GM13977 (cell line): ENCODE measurements at places on chromosomes 7 and 10.
A peak's percentile ranks its signal among the peaks of the same experiment; 100 is the strongest.

DNA sequence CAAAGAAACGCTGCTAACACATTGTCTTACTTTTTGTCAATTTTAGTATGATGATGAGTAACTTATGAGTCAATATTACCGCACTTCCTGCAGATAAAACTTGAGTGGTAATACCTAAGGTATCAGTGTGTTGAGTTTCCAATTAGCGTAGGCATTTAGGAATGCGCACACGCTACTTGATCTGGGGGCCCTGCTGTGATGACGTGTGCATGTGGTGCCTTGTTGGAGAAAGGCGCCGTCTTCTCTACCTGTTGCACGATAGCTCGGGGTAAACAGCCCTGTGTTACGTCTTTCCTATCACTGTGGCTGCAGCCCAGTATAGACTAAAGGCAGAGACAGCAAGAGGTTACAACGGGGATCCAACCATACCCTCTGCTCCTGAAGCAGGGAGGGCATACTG lies 476.8 kb upstream of the ADARB2 start:
- DNase-seq, result no peak

GRCh38 chr7:1112625-1113547 lies 25.0 kb downstream of the GPER1 start:
- DNase-seq, result no peak

GRCh38 chr7:45642044-45642443 lies 67.9 kb downstream of the ADCY1 start:
- no peak for DNase-seq

DNA sequence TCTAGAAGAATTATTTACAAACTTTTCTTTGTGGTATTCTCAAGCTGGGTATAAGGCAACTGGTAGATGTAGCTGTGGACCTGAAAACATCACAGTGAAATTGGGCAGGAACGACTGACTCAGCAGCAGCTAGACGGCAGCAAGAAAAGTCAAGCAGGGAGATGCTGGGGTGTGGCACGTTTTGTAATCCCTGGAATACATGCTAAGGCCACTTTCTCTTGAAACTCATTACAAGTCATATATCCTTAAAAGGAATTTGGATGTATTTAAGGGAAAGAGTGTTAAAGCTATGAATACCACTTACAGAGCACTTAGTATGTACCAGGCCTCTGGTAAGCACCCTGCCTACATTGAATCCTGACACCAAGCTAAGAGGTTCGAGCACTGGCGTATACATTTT lies 17.4 kb downstream of the BEND7 start:
- DNase-seq, result no peak

GRCh38 chr10:54905578-54906192 lies 104.7 kb upstream of the PCDH15 start:
- no peak for DNase-seq

DNA sequence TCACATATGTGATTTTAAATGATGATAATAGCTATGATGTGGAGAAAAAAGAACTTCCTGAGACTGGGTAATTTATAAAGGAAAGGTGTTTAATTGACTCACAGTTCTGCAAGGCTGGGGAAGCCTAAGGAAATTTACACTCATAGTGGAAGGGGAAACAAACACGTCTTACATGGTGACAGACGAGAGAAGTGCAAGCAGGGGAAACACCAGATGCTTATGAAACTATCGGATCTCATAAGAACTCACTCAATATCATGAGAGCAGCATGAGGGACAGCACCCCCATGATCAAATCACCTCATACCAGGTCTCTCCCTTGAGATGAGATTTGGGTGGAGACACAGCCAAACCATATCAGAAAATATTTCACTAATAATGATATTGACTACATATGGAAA lies 4.1 kb upstream of the LIPN start:
- no peak for DNase-seq

GRCh38 chr10:78280604-78281003 lies 246.9 kb downstream of the RPS24 start:
- DNase-seq, result no peak

DNA sequence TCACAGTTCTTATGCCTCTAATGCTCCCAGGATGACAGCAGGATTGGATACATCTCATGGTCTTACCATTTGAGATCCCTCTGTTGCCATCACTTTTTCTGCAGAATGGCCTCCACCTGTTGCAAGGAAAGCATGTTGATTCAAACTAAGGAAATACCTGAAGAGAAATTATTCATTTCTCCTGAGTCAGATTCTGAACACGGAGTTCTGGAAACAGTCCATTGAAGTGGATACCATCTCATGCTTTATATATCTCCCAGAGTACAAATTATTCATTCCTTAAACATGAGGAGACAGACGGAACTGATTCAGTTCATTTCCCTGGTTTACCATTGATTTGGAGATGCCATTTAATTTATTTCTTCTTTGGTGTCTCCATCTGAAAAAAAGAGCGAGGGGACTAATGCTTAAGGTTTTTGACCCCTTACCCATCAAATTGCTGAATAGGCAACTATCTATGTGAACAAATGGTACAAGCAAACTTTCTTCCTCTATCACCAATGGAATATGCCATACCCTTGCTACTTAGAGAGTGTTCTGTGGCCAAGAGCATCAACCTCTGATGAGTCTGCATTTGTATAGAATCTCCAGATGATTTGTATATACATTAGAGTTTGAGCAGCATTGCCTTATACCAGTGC lies 305.0 kb upstream of the LRGUK start:
- DNase-seq, result no peak

GRCh38 chr7:31077484-31078362 lies 25.6 kb downstream of the ADCYAP1R1 start:
- DNase-seq, result no peak

GRCh38 chr10:85067955-85068354 lies 739.6 kb downstream of the CCSER2 start:
- no peak for DNase-seq

DNA sequence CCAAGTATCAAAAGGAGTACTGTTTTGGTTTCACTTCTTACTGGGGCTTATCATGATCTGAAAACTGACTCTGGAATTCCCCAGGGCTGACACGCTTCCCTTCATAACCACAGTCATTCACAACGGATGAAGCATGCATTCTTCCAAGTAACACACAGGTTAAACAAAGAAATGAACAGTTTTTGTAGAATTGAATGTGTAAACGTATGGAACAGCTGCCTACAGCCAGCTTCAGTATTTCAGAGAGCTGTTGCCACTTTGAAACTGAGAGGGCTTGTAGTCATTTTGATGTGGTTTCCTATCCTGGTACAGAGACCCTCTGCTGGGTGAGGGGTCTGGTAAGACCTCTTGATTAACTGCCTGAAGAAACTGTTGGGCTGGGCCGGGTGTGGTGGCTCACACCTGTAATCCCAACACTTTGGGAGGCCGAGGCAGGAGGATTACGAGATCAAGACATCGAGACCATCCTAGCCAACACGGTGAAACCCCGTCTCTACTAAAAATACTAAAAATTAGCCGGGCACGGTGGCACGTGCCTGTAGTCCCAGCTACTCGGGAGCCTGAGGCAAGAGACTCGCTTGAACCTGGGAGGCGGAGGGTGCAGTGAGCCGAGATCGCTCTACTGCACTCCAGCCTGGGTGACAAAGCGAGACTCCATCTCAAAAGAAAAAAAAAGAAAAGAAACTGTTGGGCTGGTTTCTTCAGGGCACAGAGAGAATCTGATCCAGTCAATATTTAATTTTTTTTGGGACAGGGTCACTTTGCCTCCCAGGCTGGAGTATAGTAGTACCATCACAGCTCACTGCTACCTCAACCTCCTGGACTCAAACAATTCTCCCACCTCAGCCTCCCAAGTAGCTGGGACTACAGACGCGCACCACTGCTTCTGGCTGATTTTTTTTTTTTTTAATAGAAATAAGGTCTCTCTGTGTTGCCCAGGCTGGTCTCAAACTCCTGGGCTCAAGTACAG lies 4.7 kb downstream of the NFE2L3 start:
- peak; percentile 47 for DNase-seq

DNA sequence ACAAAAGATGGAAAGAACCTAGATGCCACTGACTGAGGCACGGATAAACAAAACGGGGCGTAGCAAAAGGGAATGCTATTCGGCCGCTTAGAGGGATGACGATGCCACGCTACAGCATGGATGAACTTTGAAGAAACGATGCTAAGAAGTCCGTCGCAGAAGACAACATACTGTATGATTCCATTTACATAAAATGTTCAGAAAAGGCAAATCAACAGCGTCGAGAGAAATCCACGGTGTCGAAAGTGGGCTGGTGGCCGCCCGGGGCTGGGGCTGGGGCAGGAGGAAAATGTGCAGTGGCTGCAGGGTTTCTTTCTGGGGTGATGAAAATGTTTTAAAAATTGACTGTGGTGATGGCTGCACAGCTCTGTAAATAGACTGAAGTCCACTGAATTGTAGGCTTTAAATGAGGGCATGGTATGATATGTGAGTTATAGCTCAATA lies 24.1 kb downstream of the GNA12 start:
- DNase-seq, result no peak

DNA sequence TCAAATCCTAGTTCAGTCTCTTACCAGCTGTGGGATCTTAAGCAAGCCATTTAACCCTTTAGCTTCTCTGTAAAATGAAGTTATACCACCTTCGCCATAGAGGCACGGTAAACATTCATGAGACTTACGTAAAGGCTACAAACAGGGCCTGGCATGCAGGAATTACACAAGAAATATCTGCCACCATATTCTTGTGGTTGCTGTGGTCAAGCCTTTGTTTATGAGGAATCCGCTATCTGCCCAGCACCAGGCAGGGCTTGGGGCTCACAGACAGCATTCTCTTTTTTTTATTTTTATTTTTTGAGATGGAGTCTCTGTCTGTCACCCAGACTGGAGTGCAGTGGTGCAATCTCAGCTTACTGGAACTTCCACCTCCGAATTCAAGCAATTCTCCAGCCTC lies 9.9 kb downstream of the AIFM2 start:
- DNase-seq, result no peak

DNA sequence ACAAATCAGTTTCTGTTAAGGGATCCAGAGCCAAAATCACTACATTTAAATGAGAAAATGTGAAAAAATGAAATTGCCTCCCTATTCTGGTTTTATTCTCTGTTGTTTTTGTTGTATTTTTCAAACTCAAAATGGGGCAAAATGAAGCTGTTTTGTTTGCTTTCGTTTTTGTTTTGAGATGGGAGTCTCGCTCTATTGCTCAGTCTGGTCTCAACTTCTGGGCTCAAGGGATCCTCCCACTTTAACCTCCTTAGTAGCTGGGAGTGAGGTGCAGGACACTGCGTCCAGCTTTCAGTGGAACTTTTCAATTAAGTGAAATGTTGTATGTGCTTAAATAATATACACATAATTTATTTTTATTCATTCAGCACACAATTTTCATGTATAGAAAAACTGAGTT lies 205.0 kb downstream of the SORCS1 start:
- no peak for DNase-seq

- DNase-seq, result peak; percentile 75
Measured at GRCh38 chr10:48306870-48307710, 613 bp downstream of the MAPK8 start.

DNA sequence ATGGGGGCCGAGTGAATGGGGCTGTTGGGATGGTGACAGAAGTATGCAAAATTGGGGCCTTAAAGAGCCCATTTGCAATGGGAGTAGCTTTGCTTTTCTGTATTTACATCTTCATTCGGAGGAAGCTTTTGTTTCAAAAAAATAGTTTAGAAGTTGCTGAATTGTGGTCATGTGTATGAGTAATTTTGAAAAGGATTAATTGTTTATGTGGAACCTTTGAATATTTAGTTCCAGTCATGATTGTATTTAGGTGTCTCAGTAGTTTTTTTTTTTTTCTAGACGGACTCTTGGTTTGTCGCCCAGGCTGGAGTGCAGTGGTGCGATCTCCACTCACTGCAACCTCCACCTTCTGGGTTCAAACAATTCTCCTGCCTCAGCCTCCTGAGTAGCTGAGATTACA lies 37.2 kb downstream of the RBM33 start:
- no peak for DNase-seq

GRCh38 chr10:95474228-95475002 lies 86.8 kb downstream of the SORBS1 start:
- DNase-seq, result no peak

DNA sequence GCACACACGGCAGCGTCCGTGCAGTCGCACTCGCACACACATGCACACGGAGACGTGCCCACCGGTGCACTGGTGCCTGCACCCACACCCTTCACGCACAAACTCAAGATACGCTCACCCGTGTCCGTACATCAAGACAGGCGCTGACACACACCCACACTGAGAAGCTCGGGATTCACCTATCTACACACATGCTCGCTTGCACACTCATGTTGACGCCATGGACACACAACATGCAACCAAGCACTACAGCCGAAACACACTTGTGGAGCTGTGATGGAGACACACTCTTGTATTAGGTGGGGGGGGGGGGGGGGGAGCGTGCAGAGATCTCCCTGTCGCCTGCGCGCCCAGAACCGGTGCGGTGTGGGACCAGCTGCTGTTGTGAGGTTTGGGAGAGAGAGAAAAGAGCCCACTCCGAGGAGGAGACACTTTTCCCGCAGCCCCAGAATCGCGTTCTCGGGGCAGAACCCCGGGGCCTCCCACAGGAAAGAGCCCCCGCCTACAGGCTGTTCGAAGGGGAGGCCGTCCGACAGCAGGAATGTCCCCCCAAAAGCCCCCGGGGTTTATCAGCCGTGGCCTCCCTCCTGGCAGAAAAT lies 605 bp upstream of the NFKB2 start:
- peak; percentile 70 for DNase-seq

GRCh38 chr10:6622921-6623320 lies 42.8 kb upstream of the PRKCQ start:
- no peak for DNase-seq

- DNase-seq, result no peak
Measured at GRCh38 chr10:36050763-36051499, 408.8 kb upstream of the FZD8 start.

DNA sequence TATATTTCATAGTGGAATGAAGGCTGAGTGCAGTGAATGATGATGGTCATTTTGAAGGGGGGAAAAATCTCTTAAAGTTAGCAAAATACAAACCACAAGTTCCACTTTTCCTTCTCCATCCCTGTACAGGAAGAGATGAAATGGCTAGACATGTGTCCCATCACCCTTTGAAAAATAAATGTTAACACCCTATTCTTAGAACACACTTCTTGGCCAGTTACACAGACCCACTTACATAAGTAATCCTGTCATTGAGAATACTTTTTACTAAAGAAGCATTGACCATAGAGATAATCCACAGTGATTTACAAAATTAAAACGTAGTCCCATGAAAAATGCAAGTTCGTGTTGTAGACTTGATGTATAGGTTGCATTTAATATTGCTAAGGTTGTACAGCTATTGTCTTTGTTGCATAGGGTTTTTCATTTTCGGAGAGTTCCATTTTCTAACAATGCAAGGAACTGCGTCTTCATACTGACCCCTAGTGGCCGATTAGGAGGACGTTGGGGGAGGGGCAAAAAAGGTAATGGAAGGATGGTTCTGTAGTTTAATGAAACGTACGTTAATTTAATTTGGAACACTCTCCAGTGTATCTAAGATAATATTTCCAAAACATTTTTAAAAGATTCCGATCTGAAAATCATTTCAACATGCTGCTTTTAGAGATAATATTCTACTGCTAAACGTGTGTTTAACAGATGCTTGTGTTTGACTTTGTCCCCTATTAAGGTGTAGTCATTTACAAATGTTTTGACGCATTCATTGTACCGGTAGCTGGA lies 60.9 kb downstream of the ARMC3 start:
- DNase-seq, result peak; percentile 64
